ENCODE measurements at places on chromosomes 1 and 21. TPM values are rescaled to one million over a fixed set of nuclear protein-coding genes. Genes with fewer than 3 reads are reported as not detected.

- DNase-seq = peak; percentile 36
Observed at GRCh38 chr1:6348511-6349191, 44.9 kb downstream of the ACOT7 start.

DNA sequence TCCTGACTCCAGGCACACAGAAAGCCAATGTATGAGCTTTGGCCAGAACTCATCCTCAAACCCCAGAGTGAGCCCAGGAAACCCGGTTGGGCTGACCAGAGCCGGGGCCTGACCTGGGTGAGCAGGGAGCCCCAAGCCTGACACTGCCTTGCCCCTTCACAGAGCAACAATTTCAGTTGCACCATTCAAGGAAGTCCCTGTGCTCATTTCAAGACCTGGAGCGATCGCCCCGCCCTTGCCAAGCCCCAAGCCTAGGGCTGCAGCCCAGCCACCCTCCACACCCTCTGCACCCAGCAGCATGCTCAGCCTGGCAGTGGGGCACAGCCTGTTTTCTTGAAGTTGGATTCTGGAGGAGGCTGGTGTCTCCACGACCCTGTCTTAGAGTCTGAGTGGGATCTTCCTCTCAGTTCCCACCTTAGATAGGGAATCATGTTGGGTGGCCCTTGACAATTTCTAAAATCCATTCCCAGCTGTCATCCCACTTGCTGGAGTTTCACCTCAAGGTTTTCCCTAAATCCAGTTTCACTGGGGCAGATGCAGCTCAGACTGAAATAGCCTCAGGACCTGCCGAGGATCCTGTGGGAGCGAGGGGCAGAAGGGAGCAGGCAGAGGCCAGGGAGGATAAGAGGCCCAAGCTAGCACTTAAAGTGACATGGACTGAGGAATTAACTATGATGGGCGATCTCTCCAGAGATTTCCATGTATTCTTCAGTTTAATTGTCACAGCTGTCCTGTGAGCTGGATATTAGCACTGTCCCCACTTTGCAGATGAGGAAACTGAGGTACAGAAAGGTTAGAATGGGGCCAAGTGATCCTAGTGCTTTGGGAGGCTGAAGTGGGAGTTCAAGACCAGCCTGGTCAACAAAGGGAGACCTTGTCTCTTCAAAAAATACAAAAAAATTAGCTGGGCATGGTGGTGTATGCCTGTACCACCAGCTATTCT lies 2.5 kb downstream of the NBL1 start:
- no peak for DNase-seq

DNA sequence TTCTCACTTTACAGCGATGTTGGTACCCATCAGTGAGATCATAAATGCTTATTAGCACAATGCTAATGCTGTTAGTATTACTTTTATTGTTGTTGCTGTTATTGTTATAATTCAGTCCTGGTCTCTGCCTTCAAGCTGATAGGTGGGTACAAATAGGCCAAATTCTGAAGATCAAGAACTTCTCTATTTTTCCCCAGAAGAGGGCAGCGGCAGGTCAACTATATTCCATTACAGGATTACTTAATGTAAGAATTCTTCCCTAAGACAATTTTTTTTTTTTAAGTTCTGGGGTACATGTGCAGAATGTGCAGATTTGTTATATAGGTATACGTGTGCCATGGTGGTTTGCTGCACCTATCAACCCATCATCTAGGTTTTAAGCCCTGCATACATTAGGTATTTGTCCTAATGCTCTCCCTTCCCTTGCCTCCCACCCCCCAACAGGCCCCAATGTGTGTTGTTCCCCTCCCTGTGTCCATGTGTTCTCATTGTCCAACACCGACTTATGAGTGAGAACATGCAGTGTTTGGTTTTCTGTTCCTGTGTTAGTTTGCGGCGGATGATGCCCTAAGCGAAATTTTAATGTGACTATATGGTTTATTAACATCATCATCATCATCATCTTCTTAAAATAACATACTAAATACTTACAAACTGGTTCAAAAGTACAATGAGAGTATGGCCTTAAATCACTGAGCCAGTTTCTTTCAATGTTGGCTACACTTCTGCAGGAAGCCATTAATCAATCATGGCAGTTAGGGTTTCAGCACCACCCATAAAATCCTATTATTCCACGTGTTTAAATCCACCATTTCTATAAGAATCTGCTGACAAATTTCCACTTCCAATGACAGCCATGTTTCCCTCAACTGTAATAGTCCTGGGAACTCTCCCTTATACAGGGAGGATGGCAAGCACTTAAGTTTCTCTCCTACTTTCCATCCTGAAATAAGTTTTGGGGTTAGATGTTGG lies 19.2 kb downstream of the SLC19A2 start:
- peak; percentile 50 for DNase-seq

DNA sequence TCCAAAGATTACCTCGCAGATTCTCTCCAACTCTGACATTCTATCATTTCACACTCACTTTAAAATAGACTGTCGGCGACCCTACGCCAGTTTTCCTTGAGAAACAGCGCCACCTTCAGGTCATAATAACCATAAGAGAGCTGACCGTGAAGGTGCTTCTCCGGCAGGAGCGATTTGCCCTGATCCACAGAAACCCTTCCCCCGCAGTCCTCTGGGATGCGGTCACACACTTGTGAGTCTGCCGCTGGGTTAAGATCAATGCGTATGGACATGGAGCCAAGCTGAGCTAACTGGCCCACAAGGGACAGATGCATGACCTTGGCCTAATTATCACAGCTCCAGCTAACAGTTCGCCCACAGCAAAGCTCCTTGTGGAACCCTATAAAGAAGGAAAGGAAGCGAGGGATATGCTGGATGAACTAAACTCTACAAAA lies 32.8 kb upstream of the IFNAR2 start:
- DNase-seq = peak; percentile 65

ANKRD45 gene
- not detected for total RNA-seq

S100A3 gene
- 1.0 TPM for total RNA-seq

BRDT gene
- not detected for total RNA-seq
